Activated CD4-positive, alpha-beta memory T cell treated with anti-CD3 and anti-CD28 coated beads, Interleukin-2, amount 10 ng/mL, durations not matched to agents 7 days and 5 days (primary cell): ENCODE measurements at places on chromosomes 6 and 20. TPM values are rescaled to one million over a fixed set of nuclear protein-coding genes. Genes with fewer than 3 reads are reported as not detected.

DNA sequence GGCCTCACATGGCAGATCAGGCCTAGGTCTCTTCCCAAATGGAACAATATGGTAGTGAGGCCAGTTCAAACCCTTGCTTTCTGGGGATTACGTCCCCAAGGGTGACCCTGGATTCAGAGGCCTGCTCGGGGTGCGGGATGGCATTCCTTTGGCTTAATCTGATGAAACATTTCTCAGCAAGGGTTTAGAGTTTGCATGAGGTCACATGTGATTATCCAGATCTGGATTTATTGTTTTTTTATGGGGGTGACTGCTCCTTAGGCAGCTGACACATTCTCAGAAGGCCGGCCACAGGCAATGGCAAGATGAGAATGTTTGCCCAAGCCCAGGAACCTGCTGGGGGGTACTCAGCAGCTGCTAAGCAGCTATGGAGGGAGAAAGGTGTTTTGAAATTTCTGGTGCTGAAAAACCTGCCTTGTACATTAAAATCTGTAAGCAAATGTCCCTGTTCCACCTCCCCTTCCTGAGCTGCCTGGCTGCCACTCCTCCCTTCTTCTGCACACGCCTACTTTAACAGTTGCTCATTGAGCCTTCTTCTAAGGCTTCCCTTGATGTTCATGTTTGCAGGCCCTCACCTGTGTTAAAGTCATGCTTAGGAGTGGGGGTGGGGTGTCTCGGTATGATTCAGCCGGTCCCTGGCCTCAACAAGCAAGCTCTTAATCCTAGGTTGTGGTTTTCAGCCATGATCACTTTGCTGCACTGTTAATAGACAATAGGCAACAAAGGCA lies 37.9 kb upstream of the FUCA2 start:
- H3K36me3 ChIP-seq = peaks cover 19% of the 10 kb centered on the region
- DNase-seq = peak; percentile 55
- H3K4me1 ChIP-seq = peaks cover 83% of the 10 kb centered on the region
- no peak overlapping the region for H3K4me3 ChIP-seq
- H3K27ac ChIP-seq = peak overlapping the region; percentile 42

DNA sequence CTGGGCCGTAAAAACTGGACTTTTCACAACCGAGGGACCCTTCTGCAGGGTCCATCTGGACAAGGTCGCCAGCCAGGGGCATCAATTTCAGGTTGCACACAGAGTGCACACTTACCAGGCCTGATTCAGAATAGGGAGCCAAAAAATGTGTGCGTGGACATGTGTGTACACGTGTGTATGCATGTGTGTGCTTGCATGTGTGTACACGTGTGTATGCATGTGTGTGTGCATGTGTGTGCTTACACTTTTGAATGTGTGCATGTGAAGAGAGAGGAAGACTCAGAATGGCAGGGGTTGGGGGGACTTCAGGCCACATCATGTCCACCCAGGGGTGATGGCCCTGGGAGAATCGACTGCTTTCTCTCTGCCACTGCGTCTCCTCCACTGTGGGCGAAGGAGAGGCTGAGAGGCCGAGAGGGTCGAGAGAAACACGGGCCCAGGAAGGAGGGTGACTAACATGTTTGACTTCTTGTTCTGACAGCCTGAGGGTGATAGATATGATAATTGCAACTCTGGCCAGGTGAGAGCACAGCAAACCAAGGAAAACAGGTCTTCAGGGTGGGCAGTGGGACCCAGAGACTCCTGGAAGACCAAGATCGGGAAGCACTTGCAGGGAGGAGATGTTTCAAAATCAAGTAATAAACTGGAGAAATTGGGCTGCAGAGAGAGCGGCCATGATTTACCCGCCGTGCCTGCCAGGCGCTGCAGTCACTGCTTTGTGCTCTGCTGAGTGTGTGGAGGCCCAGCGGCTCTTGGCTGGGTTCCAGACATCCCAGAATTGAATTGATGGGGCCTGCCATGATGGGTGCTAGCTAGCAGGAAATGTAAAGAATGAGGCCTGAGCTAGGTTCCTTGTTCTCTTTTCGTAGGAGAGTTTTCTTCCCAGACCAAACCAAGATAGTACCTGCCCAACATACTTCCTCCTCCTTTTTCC lies 310.8 kb downstream of the QKI start:
- no peak for DNase-seq
- H3K27me3 ChIP-seq = peaks cover 3% of the 10 kb centered on the region
- H3K27ac ChIP-seq = no peak overlapping the region
- H3K4me3 ChIP-seq = no peak overlapping the region
- no peaks in the 10 kb centered on the region for H3K4me1 ChIP-seq

Gene BICRAL
- 28.1 TPM for total RNA-seq

DNA sequence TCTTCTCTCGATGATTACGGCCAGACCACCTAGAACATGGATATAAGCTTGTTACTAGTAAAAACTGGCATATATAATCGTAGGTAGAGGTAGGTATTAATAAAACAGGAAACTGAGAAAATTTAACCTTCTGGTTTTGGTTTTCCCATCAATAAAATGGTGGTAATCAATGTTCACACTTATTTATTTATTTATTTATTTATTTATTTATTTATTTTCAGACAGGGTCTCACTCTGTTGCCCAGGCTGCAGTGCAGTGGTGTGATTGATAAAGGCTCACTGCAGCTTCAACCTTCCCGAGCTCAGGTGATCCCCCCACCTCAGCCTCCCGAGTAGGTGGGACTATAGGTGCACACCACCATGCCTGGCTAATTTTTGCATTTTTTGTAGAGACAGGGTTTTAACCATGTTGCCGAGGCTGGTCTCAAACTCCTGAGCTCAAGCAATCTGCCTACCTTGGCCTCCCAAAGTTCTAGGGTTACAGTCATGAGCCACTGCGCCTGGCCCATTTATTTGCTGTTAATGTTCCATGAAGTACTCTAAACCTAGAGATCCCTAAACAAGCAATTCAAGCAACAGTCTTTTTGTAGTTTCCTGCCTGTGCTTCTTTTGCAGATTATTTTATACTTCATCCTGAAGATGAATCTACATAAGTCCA lies 11.5 kb downstream of the TOMM6 start:
- no peak overlapping the region for H3K27ac ChIP-seq
- H3K4me3 ChIP-seq = no peak overlapping the region
- no peak for DNase-seq
- H3K36me3 ChIP-seq = no peaks in the 10 kb centered on the region

Gene TINAG
- not detected for total RNA-seq

DNA sequence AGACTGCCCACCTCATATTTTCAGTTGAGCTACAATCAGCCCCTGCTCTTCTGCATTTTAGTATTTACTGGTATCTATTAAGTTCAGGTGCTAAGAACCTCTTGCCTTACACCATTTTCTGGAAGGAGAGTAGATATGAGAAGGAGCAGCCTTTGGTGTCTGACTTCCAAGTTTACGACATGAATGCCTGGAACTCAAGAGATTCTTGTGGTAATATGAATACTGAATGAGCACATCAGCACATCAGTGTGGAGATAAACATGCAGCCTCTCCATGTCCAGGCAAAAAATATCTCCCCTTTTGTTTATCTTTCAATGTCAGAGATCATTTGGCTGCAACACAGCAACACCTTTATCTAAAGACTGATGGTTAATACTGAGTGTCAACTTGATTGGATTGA lies 65.8 kb upstream of the THEMIS start:
- H3K4me3 ChIP-seq = no peak overlapping the region
- no peak for DNase-seq
- peaks cover 41% of the 10 kb centered on the region for H3K4me1 ChIP-seq

Gene SGK1
- 35.1 TPM for total RNA-seq

DNA sequence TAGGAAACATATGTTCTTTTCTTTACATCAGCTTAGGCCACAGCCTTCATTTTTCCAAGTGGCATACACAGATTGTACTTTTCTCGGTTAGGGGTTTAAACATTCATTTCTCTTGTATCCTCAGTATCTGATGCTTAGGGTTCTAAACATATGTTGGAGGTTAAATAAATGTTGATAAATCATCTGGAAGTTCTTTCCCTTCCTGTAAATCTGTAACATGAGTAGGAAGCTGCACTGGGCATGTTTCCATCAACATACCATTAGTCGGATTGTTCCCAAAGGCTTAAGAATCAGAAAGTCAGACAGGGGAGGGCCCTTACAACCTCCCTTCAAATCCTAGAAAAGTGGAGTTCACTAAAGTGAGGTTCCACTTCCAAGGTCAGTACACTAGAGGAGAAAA lies 54.8 kb upstream of the BCLAF1 start:
- no peaks in the 10 kb centered on the region for H3K36me3 ChIP-seq
- H3K4me3 ChIP-seq = no peak overlapping the region
- H3K27me3 ChIP-seq = no peaks in the 10 kb centered on the region
- no peak overlapping the region for H3K27ac ChIP-seq
- H3K4me1 ChIP-seq = no peaks in the 10 kb centered on the region
- DNase-seq = no peak

Gene RIPPLY2
- total RNA-seq = not detected

DNA sequence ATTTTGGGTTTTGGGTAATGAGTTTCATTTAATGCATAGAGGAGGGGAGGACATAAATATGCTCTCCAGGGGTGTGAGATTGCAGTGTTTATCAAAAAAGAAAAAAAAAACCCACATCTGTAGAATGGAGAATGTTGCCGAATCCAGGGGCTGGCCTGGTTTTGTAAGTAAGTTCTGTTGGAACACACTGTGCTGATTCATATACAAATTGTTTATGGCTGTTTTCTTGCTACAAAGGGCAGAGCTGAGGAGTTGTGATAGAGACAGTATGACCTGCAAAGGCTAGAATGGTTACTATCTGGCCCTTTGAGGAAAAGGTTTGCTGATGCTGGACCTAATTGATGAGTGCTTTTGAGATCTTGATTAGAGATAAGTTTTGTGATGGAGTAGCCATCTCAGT lies 30.4 kb downstream of the SCAF8 start:
- peaks cover 18% of the 10 kb centered on the region for H3K4me1 ChIP-seq
- no peak overlapping the region for H3K27ac ChIP-seq
- H3K4me3 ChIP-seq = no peak overlapping the region
- no peaks in the 10 kb centered on the region for H3K27me3 ChIP-seq

DNA sequence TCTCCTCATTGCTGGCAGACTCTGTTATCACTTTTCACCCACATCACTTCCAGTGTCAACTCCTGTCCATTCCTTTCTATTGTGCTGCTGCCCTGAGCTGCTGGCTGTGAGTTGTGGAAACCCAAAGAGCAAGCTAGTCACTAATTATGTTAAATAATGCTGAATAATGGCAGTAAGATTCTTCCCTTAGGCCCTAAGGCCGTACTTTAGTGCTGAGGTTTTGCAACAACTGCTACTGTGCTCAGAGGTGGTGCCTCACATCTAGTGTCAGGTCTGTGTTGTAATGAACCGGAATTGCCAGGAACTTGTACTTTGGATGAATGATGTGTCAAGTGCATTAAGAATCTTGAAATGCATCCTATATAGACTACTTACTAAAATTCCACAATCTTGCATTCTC lies 372.2 kb upstream of the RNF217 start:
- no peak for DNase-seq
- no peaks in the 10 kb centered on the region for H3K4me1 ChIP-seq
- H3K4me3 ChIP-seq = no peak overlapping the region
- H3K27ac ChIP-seq = no peak overlapping the region
- no peaks in the 10 kb centered on the region for H3K27me3 ChIP-seq

Gene AARS2
- 14.8 TPM for total RNA-seq

Gene KIF3B
- total RNA-seq = 23.1 TPM

DNA sequence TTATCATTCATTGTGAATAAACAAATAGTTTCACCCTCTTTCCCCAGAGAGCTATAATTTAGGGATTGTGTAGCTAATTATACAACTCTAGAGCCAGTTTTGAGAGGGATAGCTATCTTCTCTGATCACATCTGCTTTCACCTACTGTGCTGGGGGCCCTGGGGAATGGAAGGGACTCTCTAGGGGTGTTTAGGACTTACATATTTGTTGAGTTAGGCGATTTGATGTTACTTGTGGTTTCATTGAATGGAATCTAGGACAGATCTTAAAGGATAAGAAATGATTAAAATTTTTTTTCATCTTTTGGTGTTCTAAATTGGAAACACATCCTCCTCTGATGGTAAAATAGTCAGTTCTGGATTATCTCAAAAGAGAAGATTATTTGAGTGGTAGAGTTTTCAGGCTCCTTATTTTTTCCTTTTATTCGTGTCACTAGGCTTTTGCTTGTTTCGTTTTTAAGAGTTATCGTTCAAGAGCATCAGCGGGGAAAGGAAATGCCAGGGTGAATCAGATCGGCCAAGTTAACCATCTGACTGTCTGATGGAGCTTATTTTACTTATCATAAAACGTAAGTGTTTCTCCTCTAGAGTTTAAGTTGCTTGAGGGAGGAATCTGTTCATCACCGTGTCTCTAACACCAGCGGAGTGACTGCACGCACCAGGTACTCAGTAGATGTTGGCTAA lies 236.7 kb downstream of the FARS2 start:
- no peaks in the 10 kb centered on the region for H3K27me3 ChIP-seq
- H3K4me3 ChIP-seq = peak overlapping the region; percentile 52
- H3K36me3 ChIP-seq = peaks cover 18% of the 10 kb centered on the region
- peak; percentile 20 for DNase-seq

DNA sequence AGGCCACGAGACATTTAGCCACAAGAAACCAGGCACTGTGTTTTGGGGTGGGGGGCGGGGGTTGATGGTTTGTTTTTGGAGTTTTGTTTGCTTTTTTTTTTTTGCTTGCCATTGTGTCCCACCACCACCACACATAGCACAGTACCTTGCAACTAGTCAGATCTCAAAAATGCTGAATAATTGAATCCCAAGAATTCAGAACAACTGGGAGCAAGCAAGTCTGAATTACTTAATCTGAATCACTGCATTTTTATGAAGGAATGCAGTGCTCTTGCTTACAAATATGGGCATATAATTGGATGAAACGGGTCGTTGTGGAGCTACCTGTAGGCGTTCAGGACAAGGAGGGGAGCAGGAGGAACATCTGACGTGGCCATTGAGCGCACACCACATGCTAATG lies 151.5 kb upstream of the CDYL start:
- DNase-seq = no peak
- no peak overlapping the region for H3K27ac ChIP-seq
- no peaks in the 10 kb centered on the region for H3K36me3 ChIP-seq
- no peaks in the 10 kb centered on the region for H3K4me1 ChIP-seq
- peaks cover 2% of the 10 kb centered on the region for H3K27me3 ChIP-seq
- no peak overlapping the region for H3K4me3 ChIP-seq

DNA sequence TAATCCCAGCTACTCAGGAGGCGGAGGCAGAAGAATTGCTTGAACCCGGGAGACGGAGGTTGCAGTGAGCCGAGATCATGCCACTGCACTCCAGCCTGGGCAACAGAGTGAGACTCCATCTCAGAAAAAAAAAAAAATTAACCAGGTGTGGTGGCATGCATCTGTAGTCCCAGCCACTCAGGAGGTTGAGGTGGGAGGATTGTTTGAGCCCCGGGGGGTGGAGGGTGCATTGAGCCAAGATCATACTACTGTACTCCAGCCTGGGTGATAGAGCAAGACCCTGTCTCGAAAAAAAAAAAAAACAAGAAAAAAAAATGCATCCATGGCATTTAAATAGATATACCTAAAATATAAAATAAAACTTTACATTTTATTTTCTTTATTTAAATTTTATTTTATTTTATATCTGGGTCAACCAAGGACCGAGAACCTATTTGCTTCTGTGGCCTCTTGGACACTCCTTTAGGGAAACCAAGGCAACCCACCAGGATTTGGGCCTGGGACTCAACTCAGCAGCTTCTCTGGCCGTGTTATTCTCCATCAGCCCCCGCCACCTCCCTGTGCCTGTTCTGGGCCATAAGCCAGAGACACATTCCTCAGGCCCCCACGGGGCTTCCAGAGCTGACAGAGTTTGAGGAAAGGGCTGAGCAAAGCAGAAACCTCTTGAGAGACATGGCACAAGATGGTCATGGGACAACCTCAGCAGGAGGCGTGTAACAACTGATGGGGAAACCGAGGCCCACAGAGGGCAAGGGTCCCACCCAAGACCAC lies 6.2 kb downstream of the SNTA1 start:
- DNase-seq = no peak
- no peak overlapping the region for H3K27ac ChIP-seq
- no peaks in the 10 kb centered on the region for H3K4me1 ChIP-seq
- no peaks in the 10 kb centered on the region for H3K36me3 ChIP-seq
- no peak overlapping the region for H3K4me3 ChIP-seq
